Fibroblast of skin of abdomen (primary cell): ENCODE measurements at places on chromosomes 16 and 17.

DNA sequence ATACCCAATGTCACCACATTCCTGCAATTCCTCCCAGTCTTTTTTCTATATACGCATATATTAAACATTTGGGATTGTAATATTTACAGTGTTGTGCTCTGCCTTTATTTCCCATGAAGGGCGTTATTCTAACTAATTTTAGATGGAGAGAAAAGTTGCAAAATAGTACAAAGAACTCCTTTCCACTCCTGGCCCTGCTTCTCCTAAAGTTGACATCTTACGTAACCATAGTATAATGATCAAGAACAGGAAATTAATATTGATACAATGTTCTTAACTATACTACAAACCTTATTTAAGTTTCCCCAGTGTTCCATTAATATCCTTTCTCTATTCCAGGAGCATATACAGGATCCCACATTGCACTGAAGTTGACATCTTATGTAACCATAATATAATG, 46.3 kb downstream of the TK2 start:
- no peak for DNase-seq

DNA sequence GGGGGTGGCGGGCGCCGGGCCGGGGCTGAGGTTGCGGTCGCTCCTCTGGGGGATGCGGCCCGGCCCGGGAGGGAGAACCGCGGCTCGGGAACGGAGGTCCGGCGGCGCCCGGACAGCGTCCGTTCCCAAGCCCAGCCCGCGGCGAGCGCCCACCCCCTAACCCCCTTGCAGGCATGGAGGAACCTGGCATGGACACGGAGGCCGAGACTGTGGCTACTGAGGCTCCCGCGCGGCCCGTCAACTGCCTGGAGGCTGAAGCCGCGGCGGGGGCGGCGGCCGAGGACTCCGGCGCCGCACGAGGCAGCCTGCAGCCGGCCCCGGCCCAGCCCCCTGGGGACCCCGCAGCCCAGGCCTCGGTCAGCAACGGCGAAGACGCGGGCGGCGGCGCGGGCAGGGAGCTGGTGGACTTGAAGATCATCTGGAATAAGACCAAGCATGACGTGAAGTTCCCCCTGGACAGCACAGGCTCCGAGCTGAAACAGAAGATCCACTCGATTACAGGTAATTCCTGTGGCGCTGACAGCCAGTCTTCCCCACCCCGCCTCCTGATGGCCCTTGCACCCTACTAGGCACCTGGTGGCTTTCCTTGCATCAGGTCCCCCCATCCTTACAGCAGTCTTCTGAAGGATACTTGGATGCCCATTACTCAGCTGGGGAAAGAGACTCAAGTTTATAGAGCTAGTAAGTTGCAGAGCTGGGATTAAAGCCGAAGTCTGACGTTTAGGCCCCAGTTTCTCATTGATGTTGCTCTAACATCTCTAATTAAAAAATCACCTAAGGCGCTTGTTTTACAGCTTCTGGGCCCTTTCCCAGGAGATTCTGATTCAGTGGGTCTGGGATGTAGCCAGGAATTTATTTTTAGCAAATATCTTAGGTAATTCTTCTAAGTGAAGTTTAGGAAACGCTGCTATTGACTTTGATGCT, 514 bp downstream of the UBFD1 start:
- DNase-seq, result peak; percentile 8

GRCh38 chr17:44655983-44656710, at the start of gene MEIOC:
TSS of gene MEIOC (plus strand) at chr17:44656468. CDS start at chr17:44656614, 146 bp downstream.
- DNase-seq, result peak; percentile 35

- DNase-seq, result no peak
Measured at GRCh38 chr16:6247775-6248174, 1084.9 kb upstream of the RBFOX1 start.

GRCh38 chr17:28940142-28940541, 11.2 kb downstream of the PHF12 start:
- no peak for DNase-seq

GRCh38 chr17:79944821-79945391, 90.8 kb downstream of the TBC1D16 start:
- DNase-seq, result no peak

GRCh38 chr16:4517812-4518680, 20.5 kb downstream of the CDIP1 start:
- DNase-seq, result no peak

DNA sequence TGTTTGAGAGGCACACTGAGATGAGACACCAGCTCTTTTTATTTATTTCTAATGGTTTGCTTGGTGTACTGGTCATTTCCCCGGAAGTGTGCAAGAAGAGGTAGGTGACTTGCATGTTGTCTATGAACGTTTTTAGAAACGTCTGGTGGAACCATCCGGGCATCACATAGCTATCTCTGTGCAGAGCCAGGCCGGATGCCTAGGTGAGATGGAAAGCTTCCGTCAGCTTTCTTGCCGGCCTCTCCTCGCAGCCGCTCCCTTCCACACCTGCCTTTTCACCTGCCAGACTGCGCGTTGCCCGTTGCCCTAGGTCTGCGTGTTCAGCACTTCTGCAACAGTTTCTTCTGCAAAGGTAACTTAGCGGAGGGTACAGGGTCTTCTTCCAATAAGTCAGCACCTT, 416.0 kb downstream of the WWOX start:
- no peak for DNase-seq

- DNase-seq, result no peak
Measured at GRCh38 chr17:38569701-38570512, 35.8 kb downstream of the SRCIN1 start.

- no peak for DNase-seq
Measured at GRCh38 chr16:56632156-56632847, at the start of gene MT1M. TSS of gene MT1M (plus strand) at chr16:56632659. CDS start at chr16:56632732, 73 bp downstream.

GRCh38 chr16:979859-980594, 1.5 kb upstream of the SOX8 start:
- DNase-seq, result no peak

DNA sequence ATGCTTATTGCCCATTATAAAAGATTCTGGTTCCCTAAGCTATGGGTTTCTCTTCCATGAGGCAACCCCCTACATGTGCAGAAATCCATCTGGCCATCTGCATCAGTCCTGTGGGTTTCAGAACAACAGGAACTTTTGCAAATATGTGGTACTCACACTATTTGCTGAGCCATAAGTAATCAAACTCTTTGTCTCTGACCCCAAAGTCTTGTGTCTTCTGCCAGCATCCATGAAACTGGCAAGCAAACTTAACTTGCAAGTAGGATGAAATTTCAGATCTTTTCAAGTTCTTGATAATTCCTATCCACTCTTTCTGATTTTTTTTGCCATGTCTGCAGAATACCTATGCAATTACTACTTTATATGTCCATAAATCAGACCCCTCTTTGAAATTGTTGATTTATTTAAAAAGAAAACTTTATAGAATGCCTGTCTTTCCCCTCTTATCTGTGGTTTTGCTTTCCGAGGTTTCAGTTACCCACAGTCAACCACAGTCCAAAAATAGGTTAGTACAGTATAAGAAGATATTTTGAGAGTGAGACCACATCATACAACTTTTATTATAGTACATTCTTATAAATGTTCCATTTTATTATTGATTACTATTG, 158.4 kb upstream of the IRX3 start:
- DNase-seq, result peak; percentile 52
